ENCODE measurements at places on chromosomes 2 and 18.

GRCh38 chr18:25771796-25772195 lies 318.6 kb downstream of the SS18 start:
- no peak for DNase-seq

GRCh38 chr2:179251870-179252269 lies 12.8 kb downstream of the SESTD1 start:
- DNase-seq, result no peak

- no peak for DNase-seq
Measured at GRCh38 chr2:31694444-31694843, 113.7 kb upstream of the SRD5A2 start.

DNA sequence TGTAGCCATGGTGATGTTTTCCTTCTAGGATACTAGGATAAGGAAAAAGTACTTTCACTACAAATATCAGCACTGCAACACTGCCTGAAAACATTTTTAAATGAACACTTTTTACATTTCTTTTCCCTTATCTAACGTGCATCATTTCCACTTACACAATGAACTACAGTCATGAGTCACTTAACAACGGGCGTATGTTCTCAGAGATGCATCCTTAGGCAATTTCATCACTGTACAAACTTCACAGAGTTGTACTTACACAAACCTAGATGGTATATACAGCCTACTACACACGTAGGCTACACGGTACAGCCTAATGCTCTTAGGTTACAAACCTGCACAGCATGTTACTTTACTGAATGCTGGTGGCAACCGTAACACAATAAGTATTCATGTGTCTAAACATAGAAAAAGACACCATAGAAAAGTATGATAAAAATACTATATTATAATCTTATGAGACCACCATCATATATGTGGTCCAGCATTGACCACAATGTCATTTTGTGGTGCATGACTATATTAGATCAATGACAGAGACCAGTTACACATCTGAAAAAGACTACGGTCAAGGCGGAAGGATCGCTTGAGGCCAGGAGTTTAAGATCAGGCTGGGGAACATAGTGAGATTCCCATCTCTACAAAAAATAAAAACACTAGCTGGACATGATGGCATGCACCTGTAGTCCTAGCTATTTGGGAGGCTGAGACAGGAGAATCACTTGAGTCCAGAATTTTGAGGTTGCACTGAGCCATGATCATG lies 39.8 kb downstream of the WDR33 start:
- DNase-seq, result no peak

- no peak for DNase-seq
Measured at GRCh38 chr18:12307701-12308385, at the start of gene TUBB6. Gene TUBB6 (plus strand): TSS chr18:12308241. CDS start chr18:12308293, 52 bp downstream.

GRCh38 chr2:4678927-4679326 lies 975.6 kb downstream of the DCDC2C start:
- DNase-seq, result no peak

- DNase-seq, result no peak
Measured at GRCh38 chr2:14401873-14402272, 230.6 kb upstream of the LRATD1 start.

DNA sequence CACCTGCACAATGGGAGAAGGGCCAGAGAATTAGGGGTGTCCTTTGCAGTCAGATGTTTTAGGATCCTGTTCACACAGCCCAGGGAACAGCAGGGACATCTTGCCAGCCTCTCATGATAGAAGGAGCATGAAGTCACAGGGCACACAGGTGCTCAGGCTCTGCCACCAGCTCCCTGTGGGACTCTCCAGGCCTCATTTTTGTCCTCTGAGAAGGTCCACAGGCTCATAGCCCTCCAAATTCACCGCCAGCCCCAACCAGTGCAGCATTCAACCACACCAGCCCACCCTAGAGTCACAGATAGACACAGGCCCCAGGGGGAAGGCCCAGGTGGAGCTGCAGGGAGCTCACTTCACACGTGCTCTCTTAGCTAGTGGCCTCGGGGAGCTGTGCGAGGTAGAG lies 391.7 kb downstream of the TNS1 start:
- peak; percentile 8 for DNase-seq

DNA sequence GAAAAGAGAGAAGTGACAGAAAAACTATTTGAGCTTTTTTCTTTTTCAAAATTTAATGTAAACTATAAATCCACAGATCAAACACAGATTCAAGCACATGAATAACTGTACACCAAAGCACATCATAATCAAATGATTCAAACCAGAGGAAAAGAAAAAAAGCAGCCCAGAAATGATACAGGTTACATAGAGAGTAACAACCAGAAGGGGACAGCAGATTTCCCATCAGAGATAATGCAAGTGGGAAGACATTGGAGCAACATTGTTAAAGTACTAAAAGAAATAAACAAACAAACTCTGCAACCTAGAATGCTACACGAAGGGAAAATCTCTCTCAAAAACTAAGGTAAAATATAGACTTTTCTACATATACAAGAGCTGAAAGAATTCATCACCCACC lies 34.5 kb downstream of the CMPK2 start:
- no peak for DNase-seq

DNA sequence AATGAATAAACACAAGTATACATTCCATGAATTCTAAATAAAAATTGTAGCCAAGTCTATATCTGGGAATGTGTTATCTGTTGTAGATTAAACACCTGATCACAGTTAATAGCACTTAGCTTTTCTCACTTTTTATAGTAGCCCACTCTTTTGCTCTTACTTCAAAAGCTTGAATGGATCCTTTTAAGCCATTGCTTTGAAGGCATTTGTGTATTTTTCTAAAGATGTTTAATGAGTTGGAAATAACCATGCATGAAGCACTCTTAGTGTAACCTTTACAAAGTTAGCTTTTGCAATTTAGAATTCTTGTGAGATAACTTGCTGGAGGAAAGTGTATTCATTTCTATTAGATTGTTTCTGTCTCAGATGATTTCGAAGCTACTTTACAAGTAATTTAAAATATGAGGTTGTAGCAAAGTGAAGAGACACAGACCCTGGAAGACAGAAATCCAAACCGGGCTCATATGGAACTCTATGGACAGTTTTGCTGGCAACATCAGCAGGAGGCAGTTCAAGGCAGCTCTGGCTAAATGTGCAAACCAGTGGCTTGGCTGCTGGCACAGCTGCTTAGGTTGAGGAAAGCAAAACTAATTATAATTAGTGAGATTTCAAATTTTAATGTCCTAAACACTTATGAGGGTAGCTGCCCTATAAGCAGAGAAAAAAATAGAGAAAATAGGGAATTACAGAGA lies 469.8 kb upstream of the ZEB2 start:
- no peak for DNase-seq

DNA sequence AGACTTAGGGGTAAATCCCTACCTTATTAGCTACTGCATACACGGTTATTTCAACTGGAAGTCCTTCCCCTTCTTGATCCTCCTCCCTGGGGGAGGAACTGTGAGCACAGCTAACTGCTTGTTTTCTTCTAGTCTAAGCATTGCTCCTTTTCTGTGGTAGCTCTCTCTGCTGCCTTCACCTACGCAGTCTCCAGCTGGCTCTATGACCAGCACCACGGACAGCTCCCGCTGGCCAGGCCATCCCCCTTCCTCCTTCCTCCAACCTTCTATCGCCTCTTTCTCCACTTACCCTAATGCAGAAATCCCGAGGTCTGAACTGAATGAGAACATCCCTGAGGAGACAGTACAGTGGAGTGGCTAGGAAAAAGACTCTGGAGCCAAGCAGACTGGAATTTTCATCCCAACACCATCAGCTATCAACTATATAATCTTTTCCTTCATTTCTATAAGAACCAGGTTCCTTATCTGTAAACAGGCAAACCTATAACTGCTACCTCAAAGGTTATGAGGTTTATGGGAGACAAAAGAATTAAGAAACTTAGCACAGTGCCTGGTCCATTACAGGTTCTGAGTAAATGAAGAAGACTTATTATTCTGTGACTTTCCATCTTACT lies 4.7 kb upstream of the CFAP65 start:
- DNase-seq, result no peak

- peak; percentile 45 for DNase-seq
Measured at GRCh38 chr2:237154082-237154638, 68.5 kb downstream of the COPS8 start.

DNA sequence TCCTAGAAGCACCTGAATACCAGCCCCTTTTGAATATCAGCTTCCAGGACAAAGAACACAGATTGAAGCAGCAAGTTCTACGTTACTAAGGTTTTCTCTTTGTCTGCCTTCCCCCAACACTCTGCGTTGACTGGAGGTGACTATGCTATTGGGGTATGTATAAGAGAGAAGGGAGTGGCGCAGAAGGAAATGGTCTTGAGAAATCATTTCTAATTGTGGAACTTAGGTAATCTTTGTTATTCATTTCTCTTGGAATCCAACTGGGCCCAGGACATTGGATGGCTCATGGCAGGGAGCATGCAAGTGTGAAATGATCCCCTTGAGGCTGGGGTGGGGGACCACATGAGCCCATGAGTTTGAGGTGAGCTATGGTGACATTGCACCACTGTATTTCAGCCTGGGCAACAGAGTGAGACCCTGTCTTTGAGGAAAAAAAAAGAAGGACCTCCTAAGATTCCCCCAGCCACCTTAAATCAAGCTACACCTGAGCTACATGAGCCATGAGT lies 29.7 kb downstream of the XDH start:
- DNase-seq, result no peak

GRCh38 chr2:141595316-141595920 lies 535.4 kb downstream of the LRP1B start:
- DNase-seq, result no peak

- DNase-seq, result no peak
Measured at GRCh38 chr2:169480079-169480465, 778 bp downstream of the BBS5 start.

GRCh38 chr2:238970553-238971081 lies 122.7 kb downstream of the TWIST2 start:
- no peak for DNase-seq

GRCh38 chr2:26660363-26660962 lies 19.3 kb upstream of the CIB4 start:
- DNase-seq, result no peak

DNA sequence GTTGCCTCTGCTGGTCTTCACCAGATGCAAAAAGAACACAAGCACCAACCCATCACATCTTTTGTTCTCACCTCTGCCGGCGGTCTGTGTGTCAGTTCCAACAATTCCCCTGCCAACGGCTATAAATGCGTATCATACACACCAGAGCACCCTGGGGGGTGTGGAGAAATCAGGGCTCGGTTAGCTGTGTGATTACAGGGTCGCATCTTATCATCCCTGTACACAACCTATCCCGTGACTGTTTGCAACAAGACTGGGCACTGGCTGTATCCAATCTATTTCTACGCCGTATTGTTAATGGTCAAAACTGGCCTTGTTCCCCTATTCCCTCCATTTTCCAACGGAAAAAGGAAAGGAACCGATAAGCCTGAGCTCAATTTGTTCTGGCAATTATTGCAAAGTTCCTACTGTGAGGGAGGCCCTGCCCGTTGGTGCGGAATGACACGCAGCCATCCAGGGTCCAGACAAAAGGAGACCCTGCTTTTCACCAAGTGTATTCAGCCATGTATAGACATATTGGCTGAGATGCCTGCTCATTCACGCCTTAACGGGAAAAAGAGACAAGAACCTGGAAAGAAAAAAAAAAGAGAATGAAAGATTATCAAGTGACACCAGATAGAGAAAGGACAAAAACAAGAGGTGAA lies 136.9 kb downstream of the CDH20 start:
- no peak for DNase-seq

DNA sequence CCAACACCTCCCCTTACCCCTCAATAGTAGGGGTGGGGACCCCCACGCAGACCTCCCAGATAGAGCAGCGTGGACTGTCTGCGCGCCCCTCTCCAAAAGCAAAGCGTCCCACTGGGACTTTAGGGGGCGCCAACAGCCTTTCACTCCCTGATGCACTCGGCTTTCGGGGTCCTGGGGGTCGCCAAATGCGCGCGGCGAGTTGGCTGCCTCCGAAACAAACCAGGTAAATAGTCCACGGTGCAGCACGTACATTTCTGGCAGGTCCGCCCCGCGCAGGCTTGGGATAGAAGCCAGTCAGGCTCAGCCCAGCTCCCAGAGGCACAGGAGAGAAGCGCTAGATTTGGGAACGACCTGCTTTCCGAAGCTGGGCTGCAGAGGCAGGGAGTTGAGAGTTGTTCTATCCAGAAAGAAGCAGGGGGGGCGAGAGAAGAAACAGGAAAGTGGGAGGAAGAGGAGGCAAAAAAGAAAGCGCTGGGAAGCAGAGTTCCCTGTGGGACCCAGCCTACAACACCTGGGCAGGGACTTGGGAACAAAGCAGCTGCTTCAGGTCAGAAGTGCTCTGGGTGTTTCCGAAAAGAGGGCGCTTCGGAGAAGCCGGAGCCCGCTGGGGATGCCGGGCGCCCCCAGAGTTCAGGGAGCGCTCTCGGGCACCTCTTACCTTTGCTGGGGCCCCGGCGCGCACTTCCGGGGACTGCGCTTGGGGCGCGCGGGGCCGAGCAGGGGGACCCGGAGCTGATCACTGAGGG lies 544 bp downstream of the EVA1A start:
- peak; percentile 4 for DNase-seq

GRCh38 chr2:207670887-207671286 lies 40.6 kb upstream of the CCNYL1 start:
- DNase-seq, result no peak

GRCh38 chr2:20451341-20451740 lies 4.5 kb downstream of the RHOB start:
- DNase-seq, result no peak

- DNase-seq, result no peak
Measured at GRCh38 chr18:55239740-55240139, 280.5 kb upstream of the CCDC68 start.

DNA sequence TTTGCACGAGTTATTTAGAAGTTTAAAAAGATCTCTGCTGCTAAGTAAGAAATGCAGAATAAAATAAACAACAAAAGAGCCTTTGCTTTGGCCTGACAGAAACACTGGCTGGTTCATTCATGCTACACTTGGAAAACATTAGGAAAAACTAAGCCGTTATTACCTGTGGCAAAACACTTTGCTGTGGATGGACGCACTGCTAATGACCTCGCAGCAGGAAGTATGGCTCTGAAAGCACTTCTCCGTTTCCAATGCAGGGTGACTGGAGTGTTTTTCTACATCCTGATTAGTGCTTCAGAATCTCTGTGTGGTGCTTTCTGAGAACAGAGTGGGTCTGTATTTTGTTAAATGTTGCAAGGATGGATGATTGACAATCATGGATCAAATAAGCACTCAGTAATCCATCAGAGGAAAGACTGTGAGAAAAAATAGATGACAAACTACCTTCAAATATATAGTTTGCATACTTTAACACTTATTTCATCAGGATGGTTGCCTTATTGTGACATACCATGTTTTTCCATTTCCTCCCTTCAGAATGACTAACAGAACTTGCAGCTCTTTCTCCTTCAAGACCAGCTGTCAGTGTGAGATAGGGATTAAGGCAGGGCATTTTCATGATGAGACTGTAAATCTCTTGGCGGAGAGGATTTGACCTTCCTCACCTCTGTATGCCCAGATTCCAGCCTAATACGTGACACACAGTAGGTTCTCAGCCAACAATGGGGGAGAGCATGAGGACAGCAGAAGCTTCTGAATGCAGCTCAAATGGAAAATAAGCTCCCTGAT lies 38.0 kb downstream of the LINC00305 start:
- no peak for DNase-seq

DNA sequence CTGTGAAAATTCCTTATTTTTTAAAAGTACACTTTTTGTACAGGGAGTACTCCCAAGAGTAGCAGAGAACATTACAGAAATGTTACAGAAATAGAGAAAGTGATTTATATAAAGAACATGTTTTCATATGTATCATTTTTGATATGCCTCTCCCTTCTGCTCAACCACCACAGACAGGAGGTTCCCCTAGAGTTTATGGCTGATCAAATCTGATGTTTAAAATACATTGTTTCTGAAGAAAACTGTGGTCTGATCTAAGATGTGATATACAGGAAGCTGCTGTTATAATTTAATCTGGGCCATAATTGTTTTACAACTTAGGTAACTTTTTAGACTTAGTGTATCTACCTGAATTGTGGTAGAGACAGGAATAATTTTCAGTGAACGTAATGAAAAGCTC lies 37.0 kb downstream of the STAT4 start:
- no peak for DNase-seq
